ENCODE measurements at places on chromosomes 11 and 22.

- no peak for DNase-seq
These were observed 20.3 kb downstream of the MMP20 start for GRCh38 chr11:102604875-102605274.

GRCh38 chr11:70666311-70666710 is 268.0 kb downstream of the CTTN start:
- DNase-seq = no peak

DNA sequence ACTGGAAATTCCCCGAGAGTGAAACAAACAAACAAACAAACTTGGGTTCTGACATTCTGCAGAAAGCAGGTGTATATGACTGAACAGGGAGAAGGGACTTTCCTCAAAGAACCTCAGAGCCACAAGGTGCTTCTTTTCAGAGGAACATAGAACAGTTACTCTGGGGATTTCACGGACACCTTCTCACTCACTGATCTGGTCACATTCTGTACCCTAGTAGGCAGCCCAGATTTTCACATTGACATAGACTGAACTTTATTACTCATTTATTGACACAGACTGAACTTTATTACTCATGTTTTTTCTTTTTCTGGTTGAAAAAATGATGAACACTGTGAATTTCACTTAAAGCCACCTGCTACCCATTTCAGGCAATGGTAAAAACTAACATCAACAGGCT is 263.0 kb downstream of the OPCML start:
- DNase-seq = no peak

GRCh38 chr11:44623341-44623730 is 57.9 kb downstream of the CD82 start:
- no peak for DNase-seq

DNA sequence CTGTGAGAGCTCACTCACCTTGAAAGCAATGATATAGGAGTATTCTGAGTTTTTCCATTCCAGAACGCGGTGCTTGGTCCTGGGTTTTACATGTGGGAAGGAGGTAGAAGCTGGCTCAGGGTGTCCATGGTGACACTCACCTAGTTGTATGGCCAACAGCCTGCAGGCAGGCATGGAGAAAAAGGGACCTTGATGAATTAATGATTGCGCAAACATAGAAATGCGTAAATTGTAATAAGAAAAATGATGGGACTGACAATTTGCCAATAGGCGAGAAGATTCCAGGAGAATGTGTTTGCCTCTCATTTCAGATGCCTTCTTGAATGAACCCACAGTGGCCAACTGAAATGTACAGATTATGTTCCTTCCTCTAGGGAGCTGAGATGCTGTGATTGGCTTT is 53.4 kb upstream of the MYO18B start:
- DNase-seq = no peak

DNA sequence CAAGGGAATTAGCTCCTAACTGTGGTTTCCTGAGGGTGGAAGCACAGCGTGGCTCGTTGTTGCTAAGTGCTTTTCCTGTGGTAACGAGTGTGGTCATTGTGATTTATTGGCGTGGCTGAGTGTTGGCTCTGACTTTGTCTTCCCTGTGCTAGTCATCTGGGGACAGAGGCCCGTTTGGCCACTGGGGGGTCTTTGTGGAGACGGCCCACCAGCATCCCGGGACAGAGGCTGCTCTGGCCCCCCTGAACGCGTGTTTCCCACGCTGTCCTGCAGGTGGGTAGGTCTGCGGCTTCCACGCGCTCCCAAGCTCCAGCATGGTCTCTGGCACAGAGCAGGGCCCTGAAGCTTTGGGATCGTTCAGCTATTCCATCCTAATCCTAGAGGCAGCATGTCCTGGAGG is 1040.0 kb downstream of the TBC1D22A start:
- DNase-seq = no peak

- no peak for DNase-seq
These were observed 91.4 kb upstream of the BIRC3 start for GRCh38 chr11:102225689-102226568.
